Esophagus squamous epithelium (tissue), 5 donors: ENCODE measurements at places on chromosomes 6 and 20. TPM values are rescaled to one million over a fixed set of nuclear protein-coding genes. Genes with fewer than 3 reads are reported as not detected.

Gene SSR1
- 81.6 TPM for total RNA-seq

DNA sequence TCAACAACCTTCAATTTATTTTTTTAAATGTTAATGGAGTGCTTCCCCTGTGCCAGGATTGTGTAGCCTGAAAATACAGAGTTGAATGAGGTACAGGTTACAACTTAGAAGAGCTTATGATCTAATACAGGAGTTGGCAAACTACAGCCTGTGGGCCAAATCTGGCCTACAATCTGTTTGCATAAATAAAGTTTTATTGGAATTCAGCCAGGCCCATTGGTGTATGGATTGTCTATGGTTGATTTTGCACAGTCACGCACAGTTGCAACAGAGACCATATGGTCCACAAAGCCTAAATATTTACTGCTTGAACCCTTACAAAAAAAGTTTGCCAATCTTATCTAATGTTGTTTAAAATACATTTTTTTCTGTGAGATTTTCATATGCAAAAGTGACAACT, 177.3 kb upstream of the CCN2 start:
- H3K36me3 ChIP-seq, result no peaks in the 10 kb centered on the region
- H3K4me1 ChIP-seq, result peaks cover 24% of the 10 kb centered on the region
- H3K4me3 ChIP-seq, result no peak overlapping the region
- no peak overlapping the region for H3K27ac ChIP-seq

DNA sequence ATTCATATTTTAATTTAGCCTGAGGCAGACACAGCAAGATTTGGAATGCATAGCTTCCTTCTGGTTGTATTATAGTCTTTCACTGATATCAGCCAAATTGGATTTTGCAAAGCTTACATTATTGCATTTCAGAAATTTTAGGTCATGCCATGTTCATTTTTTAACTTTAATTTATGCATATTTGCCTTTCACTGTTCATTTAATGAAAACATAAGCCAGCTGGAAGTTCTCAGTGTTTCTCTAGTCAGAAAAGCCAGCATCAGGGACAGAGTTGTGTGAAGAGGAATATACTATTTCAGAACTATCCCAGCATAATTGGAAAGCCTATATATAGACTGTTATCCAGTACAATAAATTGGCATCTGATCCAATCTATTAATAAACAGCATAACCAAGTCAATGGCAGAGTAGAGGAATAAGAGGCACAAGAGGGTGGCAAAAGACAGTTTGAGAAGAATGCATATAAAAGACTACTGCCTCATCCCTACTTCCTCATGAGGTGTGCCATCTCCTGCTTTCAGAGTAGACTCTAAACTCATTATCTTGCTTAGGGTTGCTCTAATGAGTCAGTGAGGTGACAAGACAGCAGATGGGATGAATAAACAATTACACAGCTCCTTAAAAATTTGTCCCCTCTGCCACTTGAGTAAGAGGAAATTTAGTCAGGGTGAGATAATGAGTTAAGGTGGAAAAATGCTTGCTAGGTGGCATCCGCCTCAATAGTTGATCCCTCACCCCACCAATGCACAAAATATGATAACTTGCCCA, 159.8 kb upstream of the HCRTR2 start:
- H3K36me3 ChIP-seq, result no peaks in the 10 kb centered on the region
- no peak overlapping the region for H3K27ac ChIP-seq
- H3K4me3 ChIP-seq, result no peak overlapping the region
- no peak for DNase-seq
- H3K27me3 ChIP-seq, result no peaks in the 10 kb centered on the region
- no peaks in the 10 kb centered on the region for H3K4me1 ChIP-seq

DNA sequence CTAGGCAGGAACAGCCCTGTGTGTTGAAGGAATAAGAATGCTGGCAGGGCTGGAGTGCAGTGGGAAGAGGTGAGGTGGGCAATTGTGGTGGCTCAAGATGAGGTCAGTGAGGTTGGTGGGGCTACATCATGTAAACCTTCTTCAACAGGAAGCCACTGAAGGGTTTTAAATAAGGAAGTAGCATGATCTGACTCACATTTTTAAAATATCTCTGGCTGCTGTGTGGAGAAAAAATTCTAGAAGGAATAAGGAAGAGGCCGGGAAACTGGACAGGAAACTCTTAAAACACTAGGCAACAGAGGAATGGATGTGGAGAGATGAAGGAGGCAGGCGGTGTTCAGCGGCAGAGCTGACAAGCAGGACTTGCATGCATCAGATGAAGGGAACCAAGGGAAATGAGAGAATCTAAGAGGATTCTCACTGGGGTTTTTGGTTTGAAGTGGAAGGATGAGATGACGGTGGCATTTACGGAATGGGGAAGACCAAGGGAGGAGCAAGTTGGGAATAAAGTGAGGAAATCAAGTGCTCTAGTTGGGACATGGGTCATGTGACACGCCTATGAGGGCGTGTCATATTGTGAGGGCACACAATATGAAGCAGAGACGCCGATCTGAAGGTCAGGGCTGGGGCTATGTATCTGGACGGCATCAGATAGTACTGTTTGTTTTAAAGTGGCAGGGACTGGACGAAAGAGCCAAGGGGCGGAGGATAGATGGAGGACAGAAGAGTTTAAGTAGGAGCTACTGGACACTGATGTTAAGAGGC, 18.2 kb downstream of the TMEM242 start:
- no peaks in the 10 kb centered on the region for H3K27me3 ChIP-seq
- DNase-seq, result no peak
- no peak overlapping the region for H3K4me3 ChIP-seq
- H3K27ac ChIP-seq, result peak overlapping the region; percentile 30
- H3K36me3 ChIP-seq, result no peaks in the 10 kb centered on the region

GRCh38 chr20:33744773-33745385, 13.1 kb downstream of the ZNF341 start:
- H3K27me3 ChIP-seq, result no peaks in the 10 kb centered on the region
- H3K4me3 ChIP-seq, result no peak overlapping the region

DNA sequence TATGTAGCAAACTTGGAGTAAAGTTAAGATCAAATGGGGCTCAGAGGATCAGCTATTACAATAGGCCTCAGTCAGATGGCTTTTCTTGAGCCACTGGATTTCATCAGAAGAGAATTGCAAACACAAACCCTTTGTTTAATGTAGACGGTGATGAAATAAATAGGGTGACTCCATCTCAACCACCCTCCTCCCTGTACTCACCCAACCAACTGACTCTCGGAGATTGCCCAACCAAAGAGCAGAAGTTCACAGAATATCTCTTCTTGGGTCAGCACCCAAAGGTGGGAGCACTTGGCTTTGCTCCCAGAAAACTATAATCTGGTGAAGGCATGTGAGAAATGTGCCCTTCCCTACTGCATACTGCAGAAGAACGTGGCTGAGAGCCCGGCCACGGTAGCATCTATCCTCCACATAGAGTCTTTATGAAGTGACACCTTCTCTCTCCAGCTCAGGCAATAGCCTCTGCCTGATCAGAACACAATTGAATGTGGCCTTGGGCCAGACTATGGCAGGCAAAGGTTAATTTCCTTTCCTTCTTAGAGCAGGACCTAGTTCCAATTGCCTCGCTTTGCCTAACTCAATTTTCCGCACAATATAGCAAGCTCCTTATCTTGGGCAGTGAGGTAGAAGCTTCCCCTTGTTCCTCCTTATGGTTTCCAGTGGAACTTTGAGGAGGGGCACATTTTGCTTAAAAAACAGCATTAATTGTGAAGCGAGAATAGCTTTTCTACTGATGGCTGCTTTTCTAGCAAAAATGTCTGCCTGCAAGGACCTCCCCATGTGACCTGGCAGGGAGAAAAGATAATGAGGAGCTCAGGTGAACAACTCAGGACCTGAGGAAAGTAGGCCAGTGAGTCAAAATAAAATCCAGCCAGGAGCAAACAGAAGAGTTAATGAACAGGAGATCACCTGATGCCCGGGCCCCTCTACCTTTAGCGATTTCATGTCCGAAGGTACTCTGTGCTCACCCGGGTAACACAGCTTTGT, 79.4 kb downstream of the GFOD1 start:
- H3K36me3 ChIP-seq, result no peaks in the 10 kb centered on the region
- no peak for DNase-seq
- no peak overlapping the region for H3K4me3 ChIP-seq
- H3K27me3 ChIP-seq, result no peaks in the 10 kb centered on the region
- peak overlapping the region; percentile 81 for H3K27ac ChIP-seq
- H3K4me1 ChIP-seq, result peaks cover 38% of the 10 kb centered on the region

GRCh38 chr6:167120583-167120903, 2.4 kb upstream of the CCR6 start:
- no peaks in the 10 kb centered on the region for H3K36me3 ChIP-seq
- H3K4me3 ChIP-seq, result no peak overlapping the region
- H3K27ac ChIP-seq, result peak overlapping the region; percentile 22
- DNase-seq, result no peak
- H3K4me1 ChIP-seq, result no peaks in the 10 kb centered on the region
- H3K27me3 ChIP-seq, result no peaks in the 10 kb centered on the region

DNA sequence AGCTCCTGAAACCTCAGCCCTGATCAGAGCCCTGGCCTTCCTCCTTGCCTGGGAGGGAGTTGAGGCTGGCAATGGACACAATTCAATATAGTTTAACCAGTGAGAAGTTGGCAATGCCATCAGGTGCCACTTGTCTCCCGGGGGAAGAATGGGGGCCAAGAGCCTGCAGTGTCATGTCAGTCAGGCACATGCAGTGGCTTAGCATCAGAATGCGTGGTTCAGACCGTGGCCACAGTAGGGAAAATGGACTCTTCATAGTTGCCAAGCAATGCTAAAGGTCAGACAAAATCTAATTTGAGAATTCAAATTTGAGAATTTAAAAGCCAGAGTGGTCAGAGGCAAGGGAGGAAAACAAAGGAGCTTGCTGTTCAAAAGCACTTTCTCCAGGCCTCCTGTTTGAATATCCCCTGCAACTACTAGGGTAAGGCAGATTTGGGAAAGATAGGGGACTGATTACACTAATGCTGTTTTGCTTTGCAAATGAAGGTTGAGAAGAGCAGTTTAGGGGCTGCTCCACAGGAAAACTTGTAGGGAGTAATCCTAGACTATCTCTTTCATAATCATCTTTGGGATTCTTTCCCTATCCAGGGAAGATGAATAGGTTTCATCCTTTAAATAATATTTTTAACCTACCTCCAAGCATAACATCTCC, 33.1 kb upstream of the CLIC5 start:
- H3K36me3 ChIP-seq, result no peaks in the 10 kb centered on the region
- peaks cover 6% of the 10 kb centered on the region for H3K4me1 ChIP-seq
- H3K27ac ChIP-seq, result no peak overlapping the region
- no peak for DNase-seq

GRCh38 chr20:1094751-1095150, 23.7 kb upstream of the PSMF1 start:
- no peaks in the 10 kb centered on the region for H3K4me1 ChIP-seq
- H3K4me3 ChIP-seq, result no peak overlapping the region
- H3K27me3 ChIP-seq, result no peaks in the 10 kb centered on the region
- no peaks in the 10 kb centered on the region for H3K36me3 ChIP-seq
- no peak overlapping the region for H3K27ac ChIP-seq

DNA sequence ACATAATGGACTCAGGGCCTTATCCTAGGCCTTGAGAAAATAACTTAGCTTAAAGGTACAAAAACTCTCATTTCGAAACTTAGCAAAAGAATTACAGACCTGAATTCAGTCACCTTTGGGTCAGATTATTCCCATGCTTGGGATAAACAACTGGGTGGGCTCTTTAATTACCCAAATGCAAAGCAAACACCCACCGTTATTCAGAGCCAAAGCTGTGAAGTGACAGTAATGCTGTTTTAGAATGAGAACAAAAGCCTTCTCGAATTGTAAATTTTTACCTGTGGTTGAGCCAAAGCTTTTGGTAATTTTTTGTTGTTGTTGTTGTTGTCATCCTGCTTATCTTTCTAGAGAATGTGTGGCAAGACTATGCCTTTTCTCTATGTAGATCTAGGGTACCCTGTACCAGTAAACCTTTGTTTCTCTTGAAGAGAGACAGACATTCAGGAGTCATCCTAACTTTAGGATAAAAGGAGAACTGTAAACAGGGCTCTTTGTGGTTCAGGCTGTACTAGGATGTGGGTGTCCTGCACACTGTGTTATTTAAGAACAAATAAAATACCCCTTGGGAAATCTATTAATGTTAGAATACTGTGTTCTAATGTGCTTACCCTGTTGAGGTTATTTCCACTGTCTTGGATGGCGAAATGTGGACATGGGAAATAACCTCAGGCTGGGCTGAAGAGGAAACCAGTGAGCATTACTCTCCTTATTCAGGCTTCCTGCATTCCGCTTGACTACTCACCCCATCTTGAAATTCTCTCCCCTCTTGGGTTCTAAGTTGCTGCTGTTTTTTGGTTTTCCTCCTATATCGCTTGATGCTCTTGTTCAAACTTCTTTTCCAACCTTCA, 480.7 kb downstream of the CD83 start:
- H3K27me3 ChIP-seq, result no peaks in the 10 kb centered on the region
- no peak overlapping the region for H3K27ac ChIP-seq
- H3K4me3 ChIP-seq, result no peak overlapping the region
- no peaks in the 10 kb centered on the region for H3K4me1 ChIP-seq
- no peaks in the 10 kb centered on the region for H3K36me3 ChIP-seq

GRCh38 chr6:55666037-55666436, 87.0 kb upstream of the HMGCLL1 start:
- H3K27me3 ChIP-seq, result no peaks in the 10 kb centered on the region
- no peaks in the 10 kb centered on the region for H3K4me1 ChIP-seq
- H3K4me3 ChIP-seq, result no peak overlapping the region
- H3K27ac ChIP-seq, result no peak overlapping the region

DNA sequence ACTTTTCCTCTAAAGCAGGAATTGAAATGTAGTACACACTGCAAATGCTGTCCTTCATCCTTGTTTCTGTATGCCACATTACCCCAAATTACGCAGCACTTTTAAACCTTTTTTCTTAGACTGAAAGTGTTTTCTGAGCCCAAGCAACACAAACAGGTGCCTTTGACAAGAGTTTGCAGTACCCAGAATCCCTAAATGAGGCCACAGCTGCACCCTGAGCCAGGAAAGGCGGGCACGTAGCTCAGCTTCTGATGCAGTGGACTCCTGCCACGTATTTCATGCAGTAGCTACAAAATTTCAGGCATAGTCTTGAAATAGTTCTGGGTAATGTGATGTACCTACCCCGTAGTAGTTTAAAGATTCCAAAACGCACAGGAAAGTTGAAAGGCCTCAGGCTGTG, 31.0 kb upstream of the CLDN20 start:
- no peaks in the 10 kb centered on the region for H3K36me3 ChIP-seq
- H3K27me3 ChIP-seq, result no peaks in the 10 kb centered on the region
- H3K27ac ChIP-seq, result peak overlapping the region; percentile 59

GRCh38 chr20:41249411-41250281, 67.9 kb downstream of the ZHX3 start:
- peaks cover 3% of the 10 kb centered on the region for H3K4me1 ChIP-seq
- no peaks in the 10 kb centered on the region for H3K36me3 ChIP-seq
- no peak overlapping the region for H3K4me3 ChIP-seq

DNA sequence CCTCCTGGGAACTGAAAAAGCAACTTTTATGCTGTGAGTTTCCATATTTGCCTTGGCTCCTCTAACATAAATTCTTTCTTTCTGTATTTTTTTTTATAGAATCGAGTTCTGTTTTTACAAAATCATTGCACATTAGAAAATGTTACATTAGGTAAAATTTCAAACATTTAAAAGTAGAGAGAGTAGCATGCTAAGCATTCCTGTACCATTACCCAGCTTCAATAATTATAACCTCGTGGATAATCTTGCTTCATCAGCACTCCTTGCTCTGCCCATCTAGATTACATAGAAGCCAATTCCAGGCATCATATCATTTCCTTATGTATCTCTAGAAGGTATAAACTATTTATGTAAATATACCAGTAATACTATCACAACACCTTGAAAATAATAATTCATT, 15.4 kb upstream of the FBXO30 start:
- no peaks in the 10 kb centered on the region for H3K27me3 ChIP-seq
- no peak overlapping the region for H3K4me3 ChIP-seq
- H3K27ac ChIP-seq, result no peak overlapping the region
- DNase-seq, result no peak
- H3K36me3 ChIP-seq, result no peaks in the 10 kb centered on the region
- no peaks in the 10 kb centered on the region for H3K4me1 ChIP-seq
